ENCODE measurements at places on chromosomes 1 and 21.

- DNase-seq = no peak
Observed at GRCh38 chr1:236394879-236395229, 768 bp downstream of the EDARADD start.

DNA sequence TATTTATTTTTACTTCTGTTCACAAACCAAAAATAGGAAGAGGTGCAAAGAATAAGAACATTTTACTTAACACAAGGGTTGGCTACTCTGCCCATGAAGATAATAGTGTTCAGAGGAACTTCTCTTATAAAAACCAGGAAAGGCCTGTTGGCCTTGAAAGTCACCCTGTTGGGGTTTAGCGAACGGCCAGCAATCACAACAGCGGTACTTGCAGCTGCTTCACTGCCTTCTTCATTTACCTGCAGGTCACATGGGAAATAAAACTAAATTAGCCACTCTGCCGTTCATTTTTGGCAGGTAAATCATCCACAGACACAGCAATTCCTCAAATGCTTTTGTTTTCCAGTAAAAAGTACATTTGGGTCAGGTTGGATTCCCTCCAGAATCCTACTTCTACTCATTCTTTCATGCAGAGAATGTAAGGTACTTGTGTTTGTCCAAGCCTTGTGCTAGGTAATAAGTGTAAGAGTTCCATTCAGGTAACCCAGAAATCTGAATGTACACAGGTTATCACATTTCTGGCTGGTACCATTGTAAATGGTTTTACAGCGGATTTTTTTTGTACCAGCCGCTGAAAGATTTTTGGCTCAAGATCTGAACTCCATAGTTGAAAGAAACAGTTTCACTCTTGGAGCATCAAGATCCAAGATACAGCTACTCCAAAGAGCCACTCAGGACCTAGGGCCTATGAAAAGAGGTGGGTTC, 13.1 kb downstream of the SERPINC1 start:
- no peak for DNase-seq

DNA sequence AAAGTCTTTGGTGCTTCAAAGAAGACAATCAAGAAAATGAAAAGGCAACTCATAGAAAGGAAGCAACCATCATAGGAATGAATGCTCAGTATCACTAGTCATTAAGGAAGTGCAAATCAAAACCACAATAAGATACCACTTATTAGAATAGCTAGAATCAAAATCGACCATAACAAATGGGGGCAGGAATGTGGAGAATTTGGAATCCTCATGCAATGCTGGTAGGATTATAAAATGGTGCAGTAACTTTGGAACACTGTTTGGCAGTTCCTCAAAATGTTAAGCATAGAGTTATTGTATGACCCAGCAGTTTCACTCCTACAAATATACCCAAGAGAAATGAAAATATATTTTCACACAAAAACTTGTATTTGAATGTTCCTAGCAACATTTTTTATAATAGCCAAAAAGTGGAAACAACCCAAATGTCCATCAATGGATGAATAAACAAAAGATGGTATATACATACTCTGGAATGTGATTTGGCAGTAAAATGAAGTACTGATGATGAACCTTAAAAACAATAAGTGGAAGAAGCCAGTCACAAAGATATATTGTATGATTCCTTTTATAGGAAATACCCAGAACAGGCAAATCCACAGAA, 105.6 kb downstream of the MIS18A start:
- DNase-seq = no peak

- no peak for DNase-seq
Observed at GRCh38 chr1:208106218-208106617, 138.0 kb downstream of the PLXNA2 start.

- DNase-seq = no peak
Observed at GRCh38 chr1:203278082-203278884, 27.0 kb upstream of the BTG2 start.

GRCh38 chr1:183716286-183716685, 63.2 kb upstream of the APOBEC4 start:
- no peak for DNase-seq

- DNase-seq = no peak
Observed at GRCh38 chr1:15916417-15916816, 59.5 kb downstream of the ZBTB17 start.

DNA sequence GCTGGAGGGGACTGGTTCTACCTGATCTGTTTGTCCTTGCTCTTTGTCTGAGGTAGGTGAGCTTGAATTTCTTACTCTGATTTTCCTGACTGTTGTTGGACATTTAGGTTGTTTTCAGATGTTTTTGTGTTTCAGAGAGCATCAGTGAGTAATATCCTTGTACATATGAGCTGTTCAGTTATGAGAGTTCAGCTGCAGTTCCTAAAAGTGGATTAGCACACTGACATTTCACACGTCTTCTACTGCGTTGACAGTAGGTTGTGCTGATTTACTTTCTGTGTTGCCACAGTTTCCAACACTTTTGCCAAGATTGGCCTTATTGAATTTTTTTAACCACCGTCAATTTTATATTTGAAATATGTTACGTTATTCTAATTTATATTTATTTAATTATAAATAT, 27.7 kb downstream of the CXADR start:
- no peak for DNase-seq

- DNase-seq = no peak
Observed at GRCh38 chr1:168623831-168624230, 47.4 kb downstream of the XCL1 start.

DNA sequence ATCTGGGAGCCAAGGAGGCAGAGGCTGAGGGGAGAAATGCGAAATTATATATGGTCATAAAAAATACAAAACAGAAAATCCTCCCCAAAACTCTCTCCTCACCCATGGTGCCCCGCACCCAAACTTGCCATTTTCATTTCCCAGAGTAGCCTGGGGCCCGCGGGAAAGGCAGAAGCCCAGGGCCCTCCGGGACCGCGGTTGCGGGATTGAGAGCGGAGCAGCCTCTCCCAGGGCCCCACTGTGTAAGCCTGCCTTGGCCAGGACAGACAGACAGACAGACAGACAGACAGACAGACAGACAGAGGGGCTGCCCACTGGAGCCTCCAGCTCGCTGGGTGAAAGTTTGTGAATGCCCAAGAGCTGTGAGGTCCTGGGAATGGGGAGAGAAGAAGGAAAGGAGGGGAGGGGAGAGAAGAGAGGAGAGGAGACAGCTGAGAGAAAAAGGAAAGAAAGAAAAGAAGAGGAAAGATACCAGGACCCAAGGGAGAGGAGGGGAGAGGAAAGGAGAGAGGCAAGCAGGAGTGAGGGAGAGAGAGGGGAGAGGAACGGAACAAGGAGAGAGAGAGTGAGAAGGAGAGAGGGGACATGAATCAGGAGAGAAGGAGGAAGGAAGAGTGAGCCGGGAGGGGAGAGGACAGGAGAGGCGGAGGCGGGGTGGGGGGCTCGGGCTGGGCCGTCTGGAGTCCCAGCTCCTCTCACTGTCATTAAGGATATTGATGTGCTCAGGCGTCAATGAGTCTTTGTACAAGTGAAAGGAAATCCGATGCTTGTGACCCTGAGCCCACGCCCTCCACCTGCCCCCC, 69.3 kb upstream of the CASZ1 start:
- no peak for DNase-seq

GRCh38 chr1:75615613-75616435, 4.9 kb upstream of the SLC44A5 start:
- DNase-seq = no peak

- DNase-seq = no peak
Observed at GRCh38 chr1:110348771-110349170, 9.6 kb downstream of the RBM15 start.

DNA sequence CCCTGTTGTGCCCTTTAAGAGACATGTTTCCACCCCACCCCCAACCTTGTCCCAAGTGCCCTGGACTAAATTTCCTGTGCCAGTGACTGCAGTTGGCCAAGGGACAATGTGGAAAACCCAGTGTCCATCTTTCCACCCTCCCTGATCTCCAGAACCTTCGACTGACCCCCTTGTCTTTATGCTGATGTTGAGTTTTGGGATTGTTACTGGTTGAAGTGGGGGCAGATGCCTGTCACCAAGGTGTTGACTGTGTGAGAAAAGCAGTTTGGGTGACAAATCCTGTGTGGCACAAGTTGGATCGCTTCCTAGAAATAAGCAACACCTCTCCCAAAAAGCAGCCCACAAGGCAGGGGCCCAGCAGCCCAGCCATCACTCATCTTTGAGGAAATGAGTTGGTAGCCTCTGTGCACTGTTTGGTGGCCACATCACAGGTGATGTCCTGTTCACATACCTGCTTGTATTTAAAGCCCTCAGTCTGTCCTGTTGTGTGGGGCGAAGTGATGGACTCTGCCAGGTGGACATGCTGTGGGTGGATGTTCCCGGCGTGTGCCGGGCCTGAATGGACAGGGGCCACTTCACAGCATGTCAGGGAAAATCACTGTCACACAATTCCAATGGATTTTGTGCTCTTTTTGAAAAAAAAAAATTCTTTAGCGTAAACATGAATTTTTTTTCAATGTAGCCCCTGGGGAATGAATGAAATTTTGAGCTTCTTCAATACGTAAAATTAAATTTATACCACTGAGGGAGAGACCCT, 6.6 kb upstream of the MIIP start:
- no peak for DNase-seq

DNA sequence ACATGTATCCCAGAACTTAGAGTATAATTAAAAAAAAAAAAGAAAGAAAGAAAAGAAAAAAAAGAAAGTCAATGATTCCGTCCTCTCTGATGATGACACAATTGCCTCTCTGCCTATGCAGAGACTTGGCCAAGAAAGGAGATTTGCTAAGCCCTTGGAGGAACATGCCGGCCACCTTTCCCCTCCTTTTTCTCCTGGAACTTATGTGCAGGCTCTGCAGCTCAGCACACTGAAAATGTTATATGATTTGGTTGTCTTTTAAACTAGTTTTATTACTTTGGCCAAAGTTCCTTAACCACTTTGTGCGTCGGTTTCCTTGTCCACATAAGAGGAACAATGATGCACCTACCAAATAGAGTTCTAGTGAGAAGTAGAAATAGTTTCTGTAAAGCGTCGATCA, 111.4 kb upstream of the ZNF644 start:
- DNase-seq = no peak

- no peak for DNase-seq
Observed at GRCh38 chr1:19061798-19062197, 105.3 kb upstream of the IFFO2 start.

- DNase-seq = no peak
Observed at GRCh38 chr1:209775678-209776077, 8.7 kb downstream of the C1orf74 start.

DNA sequence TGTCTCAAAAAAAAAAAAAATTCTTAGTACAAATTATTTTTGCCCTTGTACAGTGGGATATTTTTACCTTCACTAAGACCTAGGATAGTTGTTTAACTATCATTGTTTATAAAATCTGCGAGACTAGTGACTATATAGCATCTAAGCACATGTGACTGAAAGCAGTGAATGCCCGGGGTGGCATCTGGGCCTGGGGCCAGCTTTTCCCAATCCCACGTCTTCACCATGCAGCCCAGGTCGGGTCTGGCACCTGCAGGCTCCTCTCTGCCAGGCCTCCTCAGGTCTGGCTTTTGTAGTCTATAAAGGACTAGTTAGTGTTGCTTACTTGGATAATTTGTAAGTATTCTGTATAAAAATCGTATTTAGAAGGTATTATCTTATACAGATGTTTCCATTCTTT, 40.8 kb downstream of the CBS start:
- DNase-seq = no peak

DNA sequence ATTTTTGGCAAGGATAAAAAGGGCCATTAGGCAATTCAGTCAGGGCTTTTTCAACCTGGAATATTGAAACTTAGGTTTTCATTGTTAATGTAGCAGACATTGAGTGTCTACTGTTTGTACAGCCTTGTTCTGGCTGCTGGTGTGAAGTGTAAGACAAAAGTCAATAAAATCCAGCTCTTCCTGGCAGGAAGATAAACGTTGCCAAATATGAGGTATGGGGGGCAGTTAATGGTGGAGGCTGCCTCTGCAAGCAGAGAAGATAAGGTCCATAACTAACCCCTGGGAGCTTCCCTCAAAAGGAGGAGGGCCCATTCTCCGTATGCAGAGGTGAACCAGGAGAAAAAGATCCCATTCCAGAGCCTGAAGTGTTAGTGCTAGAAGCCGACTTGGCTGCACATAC, 19.5 kb upstream of the SHE start:
- DNase-seq = no peak

- DNase-seq = no peak
Observed at GRCh38 chr1:45526135-45526644, 4.5 kb upstream of the PRDX1 start.

DNA sequence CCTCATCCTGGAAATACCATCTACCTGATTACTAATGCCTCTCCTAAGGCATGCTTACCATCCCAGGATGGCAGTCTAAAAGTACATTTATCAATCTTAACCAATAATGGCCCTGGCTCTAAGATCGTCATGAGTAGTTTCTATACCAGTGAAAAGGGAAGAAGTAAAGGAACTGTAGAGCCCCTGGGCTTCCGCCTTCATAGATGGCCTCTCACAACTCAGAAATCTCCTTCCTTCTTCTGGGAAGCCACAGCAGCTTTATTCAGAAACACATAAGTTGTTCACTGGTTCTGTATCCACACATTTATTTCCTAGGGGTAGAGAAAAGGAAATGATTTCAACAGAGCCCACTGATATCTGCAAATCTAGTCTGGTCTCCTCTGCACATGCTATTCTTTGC, 41.0 kb upstream of the CD5L start:
- DNase-seq = no peak

DNA sequence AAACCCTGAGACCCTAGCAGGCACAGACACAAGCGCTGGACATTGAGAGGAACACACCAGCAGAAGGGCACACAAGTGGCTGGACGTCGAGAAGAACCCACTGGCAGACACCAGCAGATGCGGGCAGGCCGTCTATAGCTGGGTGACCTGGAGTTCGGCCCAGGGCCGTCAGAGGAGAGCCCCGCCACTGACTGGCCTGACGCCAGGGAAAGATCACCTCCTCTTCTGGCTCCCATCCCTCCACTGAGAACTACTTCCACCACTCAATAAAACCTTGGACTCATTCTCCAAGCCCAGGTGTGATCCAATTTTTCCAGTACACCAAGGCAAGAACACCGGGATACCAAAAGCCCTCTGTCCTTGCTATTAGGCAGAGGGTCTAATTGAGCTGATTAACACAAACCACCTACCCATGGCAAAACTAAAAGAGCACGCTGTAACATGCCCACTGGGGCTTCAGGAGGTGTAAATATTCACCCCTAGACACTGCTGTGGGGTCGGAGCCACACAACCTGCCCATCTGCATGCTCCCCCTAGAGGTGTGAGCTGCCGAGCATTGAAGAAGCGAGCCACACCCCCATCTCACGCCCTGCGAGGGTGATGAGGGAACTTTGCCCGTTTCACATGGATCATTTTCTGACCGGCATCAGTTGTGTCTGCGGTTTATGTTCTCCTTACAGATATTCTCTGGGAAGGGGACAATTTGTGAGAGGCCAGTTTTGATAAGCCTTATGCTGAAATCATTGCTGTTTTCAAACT, 104.8 kb downstream of the HLX start:
- no peak for DNase-seq

DNA sequence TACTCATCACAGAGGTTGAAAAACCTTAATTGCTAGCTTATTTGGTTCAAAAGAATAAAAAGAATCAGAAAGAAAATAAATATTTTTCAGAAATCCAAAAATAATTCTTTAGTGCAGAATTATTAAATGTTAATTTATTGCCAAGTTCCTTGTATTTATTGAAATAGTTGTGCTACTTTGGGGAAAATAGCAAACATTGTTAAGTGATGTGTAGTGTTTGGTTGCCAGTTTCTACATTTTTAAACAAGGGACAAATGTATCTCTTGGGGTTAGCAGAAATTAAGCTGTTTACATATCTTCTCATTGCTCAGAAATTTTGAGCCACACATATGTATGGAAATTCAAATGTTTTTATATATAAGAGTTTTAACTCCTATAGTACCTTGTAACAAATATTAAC, 775.0 kb downstream of the USP25 start:
- DNase-seq = no peak

GRCh38 chr1:171868217-171868803, 27.0 kb downstream of the DNM3 start:
- no peak for DNase-seq
